ENCODE measurements at places on chromosomes 5 and 9.

DNA sequence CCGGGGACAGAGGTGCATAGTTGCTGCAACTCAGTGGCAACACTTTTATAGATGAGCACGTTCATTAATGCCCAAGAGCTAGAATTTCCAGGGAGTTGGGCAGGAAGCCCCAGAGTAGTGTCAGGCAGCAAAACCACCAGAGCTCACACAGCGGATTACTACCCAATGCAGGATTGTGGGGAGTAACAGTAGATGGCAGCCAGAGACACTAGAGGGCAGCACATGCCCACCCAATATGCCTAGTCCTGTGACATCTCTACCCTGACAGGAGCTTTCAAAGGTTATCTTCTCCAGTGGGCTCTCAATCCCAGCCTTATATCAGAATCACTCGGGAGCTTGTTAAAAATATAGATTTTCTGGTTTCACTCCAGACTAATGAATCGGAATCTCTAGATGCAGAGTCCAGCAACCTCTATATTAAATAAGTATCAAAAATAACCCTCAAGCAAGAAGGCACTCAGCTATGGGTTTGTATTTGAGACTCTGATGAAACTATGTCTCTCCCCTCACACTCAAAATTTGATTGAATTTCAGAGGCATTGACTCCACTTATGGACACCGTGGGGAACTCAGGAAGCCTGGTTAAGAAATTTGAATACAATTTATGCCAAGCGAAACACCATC lies 58.4 kb upstream of the PHF24 start:
- DNase-seq, result peak; percentile 82

DNA sequence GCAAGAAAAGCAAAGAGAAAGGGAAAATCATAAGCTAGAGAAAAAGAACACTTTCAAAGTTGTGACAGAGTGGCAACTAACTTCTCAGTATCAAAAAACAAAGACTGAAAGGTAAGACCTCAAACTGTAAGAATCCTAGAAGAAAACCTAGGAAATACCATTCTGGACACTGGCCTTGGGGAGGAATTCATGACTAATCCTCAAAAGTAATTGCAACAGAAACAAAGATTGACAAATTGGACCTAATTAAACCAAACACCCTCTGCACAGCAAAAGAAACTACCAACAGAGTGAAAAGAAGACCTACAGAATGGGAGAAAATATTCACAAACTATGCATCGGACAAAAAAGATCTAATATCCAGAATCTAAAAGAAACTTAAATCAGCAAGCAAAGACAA lies 79.1 kb downstream of the FEM1C start:
- no peak for DNase-seq

DNA sequence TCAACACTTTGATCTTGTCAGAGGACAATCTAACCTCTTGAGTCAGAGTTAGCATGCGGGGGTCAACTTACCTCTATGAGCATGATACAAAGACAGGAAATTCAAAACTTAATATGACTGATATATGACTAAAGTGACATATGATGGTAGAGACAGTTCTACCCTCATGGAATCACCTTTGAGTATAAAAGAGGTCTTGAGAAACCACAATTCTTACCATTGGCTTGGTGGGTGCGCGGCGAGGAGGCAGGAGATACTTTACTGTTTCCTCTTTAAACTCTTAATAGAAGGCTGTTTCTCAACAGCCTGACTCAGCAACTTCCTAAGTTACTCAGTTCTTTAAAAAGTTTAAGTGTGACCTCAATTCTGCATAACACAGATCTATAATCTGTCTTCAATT lies 372.8 kb downstream of the KIAA0825 start:
- DNase-seq, result no peak

DNA sequence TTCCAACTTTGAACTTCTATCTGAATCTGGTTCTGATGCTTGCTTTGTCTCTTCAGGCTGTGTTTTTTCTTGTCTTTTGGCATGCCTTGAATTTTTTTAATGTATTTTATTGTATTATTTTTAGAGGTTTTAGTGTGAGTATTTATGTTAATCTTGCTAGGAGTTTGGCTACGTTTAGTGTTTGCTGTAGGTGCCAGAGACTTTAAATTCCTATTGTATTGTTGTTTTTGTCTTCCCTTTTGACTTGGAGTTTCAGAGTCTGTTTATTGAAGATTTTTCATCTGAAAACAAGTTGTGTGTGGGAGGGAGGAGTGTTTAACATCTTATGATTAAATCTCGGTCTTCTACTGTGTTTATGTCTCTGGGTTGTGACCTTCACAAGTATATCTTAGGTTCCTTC lies 956.8 kb downstream of the TLE1 start:
- DNase-seq, result no peak

DNA sequence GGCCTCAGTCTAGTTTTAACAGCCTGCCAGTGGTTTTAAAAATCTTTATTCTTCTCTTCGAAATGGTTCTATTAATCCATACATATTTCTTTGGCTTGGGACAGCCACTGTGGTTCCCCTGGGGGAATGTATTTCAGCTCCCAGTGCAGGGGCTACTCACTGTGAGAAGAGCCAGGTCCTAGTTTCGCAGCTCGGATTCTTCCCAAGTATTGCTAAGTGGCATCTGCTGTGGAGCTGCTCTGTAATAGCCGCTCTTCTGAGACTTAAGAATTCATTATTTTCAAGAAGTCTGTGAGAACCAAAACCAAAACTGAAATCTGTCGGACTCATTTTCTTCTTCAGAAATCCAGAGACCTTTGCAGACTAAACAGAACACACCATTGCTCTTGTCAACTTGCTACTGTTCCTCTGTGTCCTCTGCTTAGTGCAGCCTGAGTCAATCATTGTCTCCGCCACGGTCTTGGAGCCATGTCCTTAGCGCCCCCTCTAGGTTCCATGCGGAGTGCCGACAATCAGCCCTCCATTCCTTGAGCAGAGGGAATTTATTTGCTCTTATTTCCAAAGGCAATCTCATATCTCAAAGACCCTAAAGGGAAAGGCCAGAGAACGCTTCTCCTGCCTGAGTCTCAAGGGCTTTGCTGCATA lies 478.2 kb downstream of the SPATA31D1 start:
- peak; percentile 50 for DNase-seq

GRCh38 chr9:127877566-127877998 lies at the start of gene AK1:
Gene AK1, minus strand, starts transcription at chr9:127877675. Its CDS starts 3,058 bp downstream, at chr9:127874617.
- peak; percentile 89 for DNase-seq

DNA sequence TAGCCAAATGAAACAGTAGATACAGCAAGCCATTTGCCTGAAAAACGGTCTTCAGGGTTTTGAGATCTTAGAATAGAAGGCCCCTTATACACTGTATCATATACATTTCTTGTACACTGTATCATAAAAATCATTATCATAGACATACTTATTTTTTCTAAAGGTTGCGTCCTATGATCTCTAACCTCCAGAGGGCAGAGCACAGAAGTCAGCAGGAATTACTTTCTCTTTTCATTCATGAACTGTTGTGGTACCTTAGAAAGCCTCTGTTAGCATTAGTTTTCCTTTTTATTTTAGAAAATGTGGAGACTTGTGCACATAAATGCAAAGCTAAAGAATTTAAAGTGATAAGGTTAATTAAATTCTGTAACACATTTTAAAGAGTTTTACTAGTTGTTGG lies 115.4 kb downstream of the OXCT1 start:
- no peak for DNase-seq

DNA sequence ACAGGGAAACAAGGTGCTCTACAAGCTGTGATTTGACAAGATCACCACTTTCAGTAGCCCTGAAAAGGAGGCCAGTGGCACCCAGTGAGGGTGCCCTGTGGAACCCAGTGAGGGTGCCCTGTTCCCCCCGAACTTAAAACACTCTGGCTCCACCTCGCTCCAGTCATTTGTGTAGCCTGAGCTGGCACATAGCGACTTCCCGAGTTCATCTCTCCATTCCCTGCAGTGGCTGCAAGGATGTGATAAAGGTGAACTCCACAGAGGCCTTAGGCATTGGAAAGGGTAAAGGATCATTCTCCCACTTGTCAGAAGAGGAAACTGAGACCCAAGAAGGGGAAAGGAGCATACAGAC lies 21.9 kb upstream of the ANXA6 start:
- DNase-seq, result no peak

GRCh38 chr5:43371821-43372220 lies 40.4 kb downstream of the CCL28 start:
- no peak for DNase-seq

DNA sequence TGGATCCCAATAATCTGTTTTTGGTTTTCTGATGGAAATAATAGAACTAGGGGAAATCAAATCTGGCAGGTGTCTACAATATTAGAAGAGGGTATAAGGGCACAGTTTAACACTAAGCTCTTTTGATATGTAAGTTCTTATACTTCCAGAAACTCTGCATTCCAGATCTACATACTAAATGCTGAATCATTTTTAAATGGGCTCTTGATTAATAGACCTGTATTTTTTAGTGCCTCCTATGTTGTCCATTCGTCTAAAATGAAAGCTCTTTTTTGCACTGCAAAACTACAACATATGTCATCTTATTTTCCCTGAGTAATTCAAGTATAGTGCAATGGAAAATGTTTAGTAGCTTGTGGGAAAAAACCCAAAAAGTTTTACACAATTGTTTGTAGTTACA lies 44.2 kb downstream of the NR6A1 start:
- no peak for DNase-seq

- no peak for DNase-seq
These were observed 72.0 kb downstream of the MLLT3 start for GRCh38 chr9:20550326-20550725.

DNA sequence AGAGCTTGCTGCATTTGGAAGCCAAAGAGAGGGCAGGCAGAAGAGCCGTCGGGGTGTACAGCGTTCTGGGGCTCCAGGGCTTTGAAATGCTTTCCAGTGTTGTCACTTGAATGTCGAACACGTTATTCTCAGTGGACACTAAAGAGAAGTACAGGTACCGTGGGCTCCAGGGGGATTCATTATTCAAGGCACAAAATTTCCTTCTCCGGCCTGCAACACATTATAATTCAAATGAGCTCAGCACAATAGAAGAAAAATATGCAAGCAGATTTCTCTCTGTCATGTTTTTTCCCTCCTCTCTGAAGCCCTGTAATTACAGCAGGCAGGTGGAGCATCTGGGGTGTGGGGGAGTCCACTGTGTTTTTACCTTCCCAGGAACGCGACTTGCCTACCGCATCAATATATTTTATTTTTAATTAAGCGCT lies 293.1 kb downstream of the ZSWIM6 start:
- no peak for DNase-seq

DNA sequence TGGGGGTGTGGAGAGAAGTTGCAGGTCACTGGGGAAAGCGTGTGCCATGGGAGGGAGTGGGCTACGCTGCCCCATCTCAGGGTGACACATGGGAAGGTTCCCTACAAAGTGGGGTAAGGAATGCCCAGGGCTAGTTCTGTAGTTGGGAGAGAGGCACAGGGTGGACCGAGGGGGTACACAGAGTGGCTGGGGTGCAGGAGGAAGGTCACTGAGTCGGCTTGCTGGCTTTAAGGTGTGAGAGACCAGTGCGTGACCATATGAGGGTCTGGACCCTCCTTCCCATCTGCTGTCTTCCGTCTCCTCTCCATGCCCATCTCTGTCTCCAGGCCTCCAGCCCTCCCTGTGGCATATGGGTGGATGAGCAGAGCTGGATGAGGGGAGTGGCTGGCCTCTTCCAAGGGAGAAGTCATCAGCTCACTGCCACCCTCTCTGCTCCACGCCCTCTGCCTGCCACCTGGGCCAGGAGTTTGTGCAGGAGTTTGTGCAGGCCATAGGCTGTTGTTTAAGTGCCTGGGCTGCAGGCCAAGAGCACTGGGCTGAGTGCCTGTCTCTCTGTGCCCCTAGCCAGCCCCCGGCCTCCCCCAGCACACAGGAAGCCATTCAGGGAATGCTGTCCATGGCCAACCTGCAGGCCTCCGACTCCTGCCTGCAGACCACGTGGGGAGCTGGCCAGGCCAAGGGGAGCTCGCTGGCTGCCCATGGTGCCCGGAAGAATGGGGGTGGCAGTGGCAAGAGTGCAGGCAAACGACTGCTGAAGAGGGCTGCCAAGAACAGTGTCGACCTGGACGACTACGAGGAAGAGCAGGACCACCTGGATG lies 96.8 kb downstream of the PHF2 start:
- no peak for DNase-seq

GRCh38 chr9:74035786-74036185 lies 461.3 kb upstream of the RORB start:
- no peak for DNase-seq

DNA sequence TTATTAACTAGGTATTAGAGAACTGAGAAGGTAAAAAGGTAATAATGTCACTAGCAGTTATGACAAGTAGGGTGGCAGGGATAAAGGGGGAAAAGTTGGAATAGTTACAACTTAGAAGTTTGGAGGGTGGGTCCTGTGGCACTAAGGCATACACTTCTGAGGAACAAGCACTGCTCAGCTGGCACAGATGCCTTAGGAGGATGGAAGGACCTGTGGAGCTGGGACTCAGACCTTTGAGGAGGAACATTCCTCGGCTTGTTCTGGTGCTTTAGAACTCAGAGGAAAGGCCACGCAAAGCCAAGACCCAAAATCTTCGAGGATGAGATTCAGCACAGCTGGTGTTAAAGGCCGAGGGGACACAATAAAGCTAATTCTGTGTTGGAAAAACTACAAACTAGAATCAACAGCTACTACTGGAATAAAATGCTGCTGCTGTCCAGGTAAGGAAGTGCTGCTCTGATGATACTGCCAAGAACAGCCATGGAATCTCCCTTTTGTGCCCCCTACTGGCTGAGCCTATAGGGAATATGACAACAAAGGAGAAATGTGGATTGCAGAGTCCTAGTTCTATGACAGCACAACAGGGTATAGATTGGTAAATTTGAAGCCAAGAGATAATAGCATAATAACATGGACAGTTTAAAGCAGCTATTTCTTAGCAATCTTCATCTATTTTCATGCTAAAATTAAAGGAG lies 126.7 kb downstream of the SLC25A46 start:
- DNase-seq, result peak; percentile 76

DNA sequence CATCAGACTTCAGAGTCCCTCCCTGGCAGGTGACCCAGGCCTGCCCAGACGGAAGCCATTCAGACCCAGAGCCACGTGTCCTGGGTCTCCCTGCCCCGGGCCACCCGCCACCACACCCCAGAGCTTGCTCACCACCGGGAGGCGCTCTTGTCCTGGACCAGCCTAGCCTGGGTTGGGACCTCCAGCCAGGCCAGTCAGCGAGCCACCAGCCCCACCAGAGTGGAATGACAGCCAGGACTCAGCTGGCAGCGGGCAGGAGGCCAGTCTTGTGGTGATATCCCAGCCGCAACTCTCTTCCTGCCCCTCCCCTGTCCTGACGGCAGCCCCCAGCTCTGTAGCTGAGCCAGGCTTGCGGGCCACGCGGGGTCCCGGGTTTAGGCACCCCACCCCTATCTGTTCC lies 1.7 kb upstream of the PTGDS start:
- DNase-seq, result peak; percentile 79

- DNase-seq, result peak; percentile 67
These were observed 20.8 kb downstream of the SV2C start for GRCh38 chr5:76104027-76104426.

GRCh38 chr5:78908173-78909061 lies 76.7 kb downstream of the ARSB start:
- peak; percentile 77 for DNase-seq

DNA sequence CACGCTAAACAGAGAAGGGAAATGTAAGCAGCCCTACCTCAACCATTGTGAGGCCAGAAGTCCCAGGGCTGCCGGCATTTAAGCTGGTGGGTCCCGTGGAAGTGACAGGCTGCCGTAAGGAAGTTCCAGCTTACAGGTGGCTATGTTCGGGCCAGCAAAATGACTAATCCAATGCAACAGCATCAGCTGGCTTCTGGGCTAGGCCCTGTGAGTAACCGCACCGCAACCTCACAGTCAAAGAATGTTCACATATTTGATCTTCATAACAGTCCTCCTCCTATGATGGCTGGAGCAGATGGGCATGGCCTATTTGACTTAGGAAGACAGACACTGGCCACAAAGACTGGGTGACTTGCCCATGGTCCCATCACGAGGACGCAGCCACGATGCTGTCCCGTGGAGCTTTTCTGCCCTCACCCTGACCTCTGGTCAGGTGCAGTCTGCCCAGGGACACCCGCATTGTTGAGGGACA lies 88.2 kb downstream of the LIFR start:
- no peak for DNase-seq
